MCF 10A (cell line): ENCODE measurements at places on chromosomes 2 and 18.

DNA sequence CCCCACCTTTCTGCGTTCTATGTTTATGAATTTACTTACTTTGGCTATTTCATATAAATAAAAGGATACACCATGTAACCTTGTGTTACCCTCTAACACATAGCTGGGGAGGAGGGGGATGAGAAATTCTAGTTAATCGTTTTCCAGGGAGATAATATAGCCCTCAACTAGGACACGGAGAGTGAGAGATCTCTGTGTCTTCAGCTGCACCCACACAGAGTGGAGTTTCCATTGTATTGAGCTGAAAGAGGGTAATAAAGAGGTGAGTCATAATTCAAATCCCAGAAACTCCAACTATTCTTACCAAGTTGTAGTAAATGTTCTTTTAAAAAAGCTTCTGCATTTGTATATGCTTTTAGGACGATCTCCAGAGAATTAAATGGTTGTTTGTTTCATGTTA is 110.1 kb upstream of the SULT1C3 start:
- no peak for DNase-seq
- peaks cover 64% of the 10 kb centered on the region for H3K27me3 ChIP-seq
- no peak overlapping the region for H3K27ac ChIP-seq
- H3K36me3 ChIP-seq: peaks cover 7% of the 10 kb centered on the region
- no peak overlapping the region for H3K4me3 ChIP-seq
- no peaks in the 10 kb centered on the region for H3K4me1 ChIP-seq

- H3K36me3 ChIP-seq: no peaks in the 10 kb centered on the region
- no peak overlapping the region for H3K4me3 ChIP-seq
- H3K27ac ChIP-seq: peak overlapping the region; percentile 7
- DNase-seq: peak; percentile 43
- no peaks in the 10 kb centered on the region for H3K27me3 ChIP-seq
- H3K4me1 ChIP-seq: peaks cover 27% of the 10 kb centered on the region
These were observed 150.5 kb downstream of the EN1 start for GRCh38 chr2:118696786-118697465.

- no peaks in the 10 kb centered on the region for H3K4me1 ChIP-seq
- no peak for DNase-seq
- H3K4me3 ChIP-seq: no peak overlapping the region
These were observed 69.7 kb upstream of the ACKR3 start for GRCh38 chr2:236499691-236500578.

GRCh38 chr2:216165711-216166110 is 56.6 kb downstream of the XRCC5 start:
- DNase-seq: no peak
- peaks cover 96% of the 10 kb centered on the region for H3K36me3 ChIP-seq
- H3K4me3 ChIP-seq: no peak overlapping the region
- no peaks in the 10 kb centered on the region for H3K27me3 ChIP-seq
- H3K4me1 ChIP-seq: no peaks in the 10 kb centered on the region

GRCh38 chr2:147275943-147276342 is 568.9 kb upstream of the ACVR2A start:
- no peak overlapping the region for H3K4me3 ChIP-seq
- H3K27me3 ChIP-seq: no peaks in the 10 kb centered on the region
- peak; percentile 14 for DNase-seq
- no peak overlapping the region for H3K27ac ChIP-seq
- peaks cover 4% of the 10 kb centered on the region for H3K4me1 ChIP-seq

- H3K27me3 ChIP-seq: no peaks in the 10 kb centered on the region
- no peak overlapping the region for H3K27ac ChIP-seq
- H3K4me1 ChIP-seq: peaks cover 35% of the 10 kb centered on the region
- no peak overlapping the region for H3K4me3 ChIP-seq
- peaks cover 80% of the 10 kb centered on the region for H3K36me3 ChIP-seq
These were observed 8.0 kb downstream of the MRPL33 start for GRCh38 chr2:27779417-27780055.

GRCh38 chr2:69309351-69310110 is 77.5 kb downstream of the GFPT1 start:
- H3K36me3 ChIP-seq: peaks cover 27% of the 10 kb centered on the region
- no peaks in the 10 kb centered on the region for H3K27me3 ChIP-seq
- no peak overlapping the region for H3K4me3 ChIP-seq

GRCh38 chr2:189014449-189015138 is 40.4 kb downstream of the COL3A1 start:
- DNase-seq: no peak
- no peak overlapping the region for H3K4me3 ChIP-seq
- H3K27me3 ChIP-seq: no peaks in the 10 kb centered on the region
